ENCODE measurements at places on chromosomes 5 and 9. TPM values are rescaled to one million over a fixed set of nuclear protein-coding genes. Genes with fewer than 3 reads are reported as not detected.

Gene RIGI
- total RNA-seq = 6.2 TPM

Gene CCIN
- 0.20 TPM for total RNA-seq

Gene UNC5A
- total RNA-seq = 10.2 TPM

Gene MSX2
- 0.73 TPM for total RNA-seq

Gene FOXD4L6
- not detected for total RNA-seq

Gene ZNF483
- 65.9 TPM for total RNA-seq

Gene CDH9
- 0.21 TPM for total RNA-seq

Gene ZMYND19
- 61.9 TPM for total RNA-seq

Gene NR4A3
- 0.46 TPM for total RNA-seq

Gene GHR
- 0.53 TPM for total RNA-seq

Gene KIF3A
- total RNA-seq = 12.5 TPM

Gene ZNF608
- 44.4 TPM for total RNA-seq

Gene NR2F1-AS1
- 0.76 TPM for total RNA-seq

Gene ECPAS
- 97.5 TPM for total RNA-seq

Gene GNA14
- total RNA-seq = 21.0 TPM

Gene ZNF618
- 22.0 TPM for total RNA-seq

Gene IL33
- not detected for total RNA-seq

Gene ABL1
- total RNA-seq = 89.1 TPM

Gene PNPLA7
- 1.3 TPM for total RNA-seq

Gene SHC3
- 4.2 TPM for total RNA-seq

Gene FOXD4L3
- not detected for total RNA-seq

Gene DMGDH
- total RNA-seq = 0.35 TPM

Gene UGCG
- total RNA-seq = 37.5 TPM

Gene TTLL11
- total RNA-seq = 0.50 TPM

Gene ARAP3
- 51.2 TPM for total RNA-seq

Gene ANKRD34B
- 3.6 TPM for total RNA-seq

Gene ROPN1L
- total RNA-seq = not detected

Gene BAAT
- total RNA-seq = 0.17 TPM

Gene TAF11L14
- not detected for total RNA-seq

Gene FOXI1
- total RNA-seq = not detected

Gene PFN3
- 0.48 TPM for total RNA-seq

Gene PCDHGC4
- total RNA-seq = 5.1 TPM

Gene MLANA
- not detected for total RNA-seq

Gene CORO2A
- total RNA-seq = 32.5 TPM

Gene TNC
- 3.3 TPM for total RNA-seq

Gene ADGRD2
- total RNA-seq = 1.6 TPM

Gene PCDHGB2
- 4.1 TPM for total RNA-seq

Gene CNTNAP3
- 4.8 TPM for total RNA-seq
